Nucleus accumbens (tissue), 56 donors: ENCODE measurements at places on chromosomes 2 and 18.

DNA sequence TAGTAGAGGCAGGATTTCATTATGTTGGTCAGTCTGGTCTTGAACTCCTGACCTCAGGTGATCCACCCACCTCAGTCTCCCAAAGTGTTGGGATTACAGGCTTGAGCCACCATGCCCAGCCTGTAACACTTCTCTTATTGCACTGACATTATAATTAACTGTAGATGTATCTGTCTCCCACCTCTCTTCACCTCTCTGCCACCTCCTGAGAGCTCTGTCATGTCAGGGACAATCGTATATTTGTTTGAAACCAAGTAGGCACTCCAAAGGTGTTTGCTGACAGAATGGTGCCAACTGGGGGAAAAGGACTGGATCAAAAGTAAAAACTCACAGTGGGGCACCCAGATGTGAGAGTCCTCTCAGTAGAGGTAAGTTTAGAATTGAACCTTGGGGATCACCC is 17.3 kb upstream of the ME2 start:
- no peak for DNase-seq

- no peak for DNase-seq
Observed at GRCh38 chr2:31269087-31269486, 35.1 kb downstream of the EHD3 start.

DNA sequence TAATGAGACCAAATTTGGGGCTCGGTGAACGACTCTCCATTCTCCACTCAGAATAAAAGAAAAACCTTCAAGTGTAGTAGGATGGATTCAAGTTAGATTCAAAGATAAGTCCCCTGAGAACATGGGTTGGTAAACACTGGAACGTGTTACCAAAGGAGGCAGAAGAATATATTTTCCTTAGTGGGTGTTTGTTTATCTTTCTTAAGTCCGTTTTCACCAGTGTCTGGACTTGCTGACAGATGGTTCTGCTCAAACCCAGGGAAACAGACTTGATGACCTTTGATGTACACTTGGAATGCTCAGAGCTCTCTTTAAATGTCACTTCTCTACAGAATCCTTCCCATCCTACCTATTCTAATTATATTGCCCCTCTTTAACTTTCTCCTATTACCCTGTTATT is 310.3 kb upstream of the ZNF521 start:
- no peak for DNase-seq

- DNase-seq = no peak
Observed at GRCh38 chr18:3455907-3456685, 6.1 kb downstream of the TGIF1 start.

DNA sequence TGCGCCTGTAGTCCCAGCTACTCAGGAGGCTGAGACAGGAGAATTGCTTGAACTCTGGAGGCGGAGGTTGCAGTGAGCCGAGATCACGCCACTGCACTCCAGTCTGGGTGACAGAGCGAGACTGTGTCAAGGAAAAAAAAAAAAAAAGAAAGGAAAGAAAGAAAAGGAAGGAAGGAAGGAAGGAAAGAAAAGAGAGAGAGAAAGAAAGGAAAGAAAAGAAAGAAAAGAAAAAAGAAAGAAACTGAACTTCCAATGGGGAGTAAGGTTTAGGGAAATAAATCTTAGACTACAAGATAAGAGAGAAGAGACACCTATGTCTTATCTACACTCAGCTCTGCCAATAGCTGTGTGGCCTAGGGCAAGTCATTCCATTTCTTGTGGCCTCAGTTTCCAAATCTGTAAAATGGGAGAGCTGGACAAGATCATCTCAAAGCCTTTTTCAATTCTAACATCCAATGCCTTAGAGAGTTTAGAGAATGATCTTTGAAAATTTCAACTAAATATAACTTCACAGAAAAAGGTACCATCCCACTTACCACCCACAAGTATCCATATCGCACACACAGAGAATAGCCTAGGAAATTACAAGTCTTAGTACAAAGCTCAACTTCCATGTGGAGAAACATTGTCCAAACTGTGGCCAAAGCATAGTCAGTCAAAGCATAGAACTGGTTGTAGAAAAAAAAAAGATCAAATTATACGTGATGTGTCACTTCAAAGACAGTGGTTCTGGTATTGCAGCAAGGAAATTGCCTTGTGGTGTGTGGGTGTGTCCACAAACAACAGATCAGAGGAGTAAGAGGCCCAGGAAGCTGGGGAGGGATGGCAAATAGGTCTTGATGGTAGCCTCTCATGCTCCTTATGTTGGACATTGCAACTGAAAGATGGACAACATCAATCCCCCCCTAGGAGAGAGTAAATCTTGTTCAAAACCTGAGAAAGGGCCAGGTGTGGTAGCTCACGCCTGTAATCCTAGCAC is 42.4 kb downstream of the SLC14A2 start:
- no peak for DNase-seq
